ENCODE measurements at places on chromosomes 7 and 10.

DNA sequence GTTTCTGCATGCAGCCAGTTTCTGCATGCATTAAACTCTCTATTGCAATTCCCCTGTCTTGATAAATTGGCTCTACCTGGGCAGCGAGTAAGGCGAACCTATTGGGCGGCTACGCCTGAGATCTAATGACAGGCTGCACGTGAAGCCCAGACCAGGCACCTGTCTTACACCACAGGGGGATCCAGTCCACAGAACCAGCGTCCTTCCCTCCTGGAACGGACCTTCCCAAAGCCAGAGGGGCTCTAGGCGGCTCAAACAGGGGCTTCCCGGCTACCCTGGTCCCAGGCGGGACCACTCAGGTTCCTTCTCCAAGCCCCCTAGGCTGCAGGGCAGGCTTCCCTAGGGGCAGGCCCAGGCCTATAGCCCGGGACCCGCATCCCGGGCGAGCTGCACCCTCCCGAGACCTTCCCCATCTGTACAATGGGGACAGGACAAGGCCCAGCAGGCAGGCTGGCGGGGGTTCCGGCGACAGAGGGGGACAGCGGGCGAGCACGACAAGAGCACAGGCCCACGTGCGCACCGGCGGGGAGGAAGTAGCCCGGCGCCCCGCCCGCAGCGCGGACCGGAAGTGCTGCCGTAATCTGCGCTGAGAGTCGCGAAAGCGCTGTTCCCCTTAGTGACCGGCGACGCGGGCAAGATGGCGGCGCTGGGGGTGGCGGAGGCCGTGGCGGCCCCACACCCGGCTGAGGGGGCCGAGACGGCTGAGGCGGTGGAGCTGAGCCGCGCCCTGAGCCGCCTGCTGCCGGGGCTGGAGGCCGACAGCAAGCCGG lies at the start of gene DNAAF5:
DNAAF5 (plus strand) TSS at position 616 of the 770 bp plus-strand sequence; CDS start at position 638, 22 bp downstream.
- peak; percentile 73 for DNase-seq

- no peak for DNase-seq
These were observed 249.1 kb upstream of the YAE1 start for GRCh38 chr7:39317107-39317506.

GRCh38 chr7:138477581-138477980 lies 17.5 kb downstream of the TRIM24 start:
- no peak for DNase-seq

GRCh38 chr7:73831834-73832651 lies 1.2 kb downstream of the CLDN4 start:
- no peak for DNase-seq

- peak; percentile 29 for DNase-seq
These were observed at the start of gene GNG11 for GRCh38 chr7:93921607-93922566. Gene GNG11 (plus strand): TSS chr7:93921735. CDS start chr7:93922138, 403 bp downstream.

GRCh38 chr7:74306004-74306729 lies 17.0 kb downstream of the CLIP2 start:
- no peak for DNase-seq

DNA sequence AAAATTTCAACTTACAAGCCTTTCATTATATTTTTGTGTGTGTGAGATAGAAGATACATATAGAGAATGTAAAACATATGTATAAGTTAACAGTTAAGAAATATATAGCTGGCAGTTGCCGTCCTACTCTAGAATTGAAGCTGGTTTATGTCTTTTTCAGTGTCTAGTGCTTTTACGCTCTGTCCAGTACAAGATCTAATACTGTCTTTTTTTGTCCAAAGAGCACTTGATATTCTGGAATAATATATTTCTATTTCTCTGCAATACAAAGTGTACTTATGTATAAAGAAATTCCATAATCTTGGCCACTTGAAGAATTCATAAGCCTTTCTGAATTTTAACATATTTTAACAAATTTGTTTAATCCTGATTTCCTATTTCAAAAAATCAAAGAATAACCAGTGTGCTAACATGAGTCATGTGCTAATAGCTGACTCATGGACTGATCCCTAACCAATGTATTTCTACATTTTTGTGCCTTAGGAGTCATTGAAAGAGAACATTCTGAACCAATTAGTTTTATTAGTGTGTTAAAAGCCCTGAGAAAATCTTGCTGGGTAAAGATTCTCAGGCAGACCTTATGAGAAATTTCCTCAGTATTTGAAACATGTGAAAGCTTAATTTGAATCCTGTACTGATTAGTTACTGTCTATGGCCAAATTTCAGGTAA lies 73.2 kb upstream of the CCAR1 start:
- no peak for DNase-seq

DNA sequence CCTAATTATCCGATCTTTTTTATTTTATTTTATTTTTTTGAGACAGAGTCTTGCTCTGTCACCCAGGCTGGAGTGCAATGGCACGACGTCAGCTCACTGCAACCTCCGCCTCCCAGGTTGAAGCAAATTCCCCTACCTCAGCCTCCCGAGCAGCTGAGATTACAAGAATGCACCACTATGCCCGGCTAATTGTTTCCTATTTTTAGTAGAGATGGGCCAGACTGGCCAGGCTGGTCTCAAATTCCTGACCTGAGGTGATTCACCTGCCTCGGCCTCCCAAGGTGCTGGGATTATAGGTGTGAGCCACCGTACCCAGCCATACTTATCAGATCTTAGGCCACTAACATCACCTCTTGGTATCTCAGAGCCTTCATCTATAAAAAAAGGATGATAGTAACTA lies 4.9 kb downstream of the SLC25A13 start:
- DNase-seq: no peak

- DNase-seq: no peak
These were observed 99.1 kb downstream of the BMPR1A start for GRCh38 chr10:86855513-86855912.

DNA sequence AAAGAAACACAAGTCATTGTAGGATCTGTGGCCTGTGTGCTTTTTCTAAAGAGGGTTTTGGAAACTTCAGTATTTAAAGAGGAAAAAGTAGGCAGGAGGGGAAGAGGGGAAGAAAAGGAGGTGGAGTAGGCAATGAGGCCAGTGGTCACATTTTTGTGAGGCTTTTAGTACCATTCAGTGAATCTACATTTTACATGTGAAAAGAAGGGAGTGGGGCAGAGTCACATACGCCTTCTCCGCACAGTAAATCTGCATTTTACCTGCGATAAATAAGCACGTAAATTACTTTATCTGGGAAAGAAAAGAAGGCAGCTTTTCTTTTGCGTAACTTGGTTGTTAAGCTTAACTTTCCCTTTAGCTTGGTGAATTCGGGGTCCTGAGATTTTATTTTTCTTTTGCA lies 13.2 kb downstream of the CHST12 start:
- DNase-seq: no peak

GRCh38 chr7:23207021-23207420 lies 25.2 kb downstream of the NUP42 start:
- DNase-seq: no peak

DNA sequence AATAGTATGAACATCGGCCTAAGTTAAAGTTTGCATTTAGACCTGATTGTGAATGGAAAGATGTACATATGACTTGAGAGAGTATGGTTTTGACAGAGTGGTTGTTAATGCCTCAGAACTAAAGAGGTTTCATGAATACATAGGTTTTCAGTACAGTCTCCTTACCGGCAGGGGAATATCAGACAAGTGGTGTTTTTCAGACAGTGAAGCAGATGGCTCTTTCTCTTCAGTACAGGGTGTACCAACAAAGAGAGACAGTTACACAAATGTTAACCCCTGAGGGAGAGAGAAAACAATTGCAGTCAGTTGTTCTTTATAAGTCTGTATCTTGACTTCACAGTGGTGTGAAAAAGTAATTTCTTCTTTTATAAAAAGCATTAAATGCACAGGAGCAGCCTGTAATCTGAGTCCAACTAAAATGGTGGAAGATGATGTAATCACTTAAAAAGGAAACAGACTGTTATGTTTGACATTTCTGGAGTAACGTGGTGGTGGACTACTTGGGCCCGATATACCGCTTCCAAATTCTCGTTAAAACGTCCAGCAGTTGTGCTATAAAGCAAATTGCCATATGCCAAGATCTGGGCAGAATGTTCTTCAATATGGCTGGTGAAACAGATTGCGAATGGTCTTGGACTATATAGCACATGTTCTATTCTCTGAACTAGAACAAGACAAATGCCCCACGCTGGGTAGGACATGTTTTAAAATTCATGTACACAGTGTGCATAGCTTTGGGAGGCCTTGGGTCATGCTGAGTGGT lies 69.2 kb downstream of the SDK1 start:
- no peak for DNase-seq

GRCh38 chr7:77368974-77369373 lies 47.2 kb downstream of the GSAP start:
- no peak for DNase-seq

GRCh38 chr7:8982338-8982992 lies 549.1 kb downstream of the NXPH1 start:
- DNase-seq: no peak

DNA sequence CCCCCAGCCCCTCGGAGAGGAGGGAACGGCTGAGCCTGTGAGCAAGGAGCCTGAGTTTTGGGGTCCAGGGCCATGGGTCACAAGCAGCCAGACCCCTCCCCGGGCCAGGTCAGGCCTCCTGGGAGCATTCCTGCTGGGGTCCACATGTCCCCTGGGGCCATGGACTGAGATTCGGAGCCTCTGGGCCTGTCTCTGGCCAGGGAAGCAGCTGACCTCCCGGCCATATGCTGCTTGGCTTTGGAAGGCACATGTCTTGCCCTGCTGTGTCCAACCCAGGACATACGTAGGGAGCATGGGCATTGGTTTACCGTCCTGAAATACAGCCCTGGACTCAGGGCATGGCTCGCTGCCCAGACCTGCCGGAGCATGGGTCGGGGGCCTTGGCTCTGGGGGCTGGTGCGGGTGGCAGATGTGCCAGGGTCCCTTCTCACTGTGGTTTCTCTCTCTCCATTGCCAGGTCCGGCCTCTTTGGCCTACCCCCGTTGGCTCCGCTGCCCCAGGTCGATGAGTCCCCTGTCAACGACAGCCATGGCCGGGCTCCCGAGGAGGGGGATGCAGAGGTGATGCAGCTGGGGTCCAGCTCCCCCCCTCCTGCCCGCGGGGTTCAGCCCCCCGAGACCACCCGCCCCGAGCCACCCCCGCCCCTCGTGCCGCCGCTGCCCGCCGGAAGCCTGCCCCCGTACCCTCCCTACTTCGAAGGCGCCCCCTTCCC lies 7.3 kb downstream of the PWWP2B start:
- no peak for DNase-seq

GRCh38 chr10:102802920-102803534 lies 34.2 kb downstream of the CYP17A1 start:
- no peak for DNase-seq

DNA sequence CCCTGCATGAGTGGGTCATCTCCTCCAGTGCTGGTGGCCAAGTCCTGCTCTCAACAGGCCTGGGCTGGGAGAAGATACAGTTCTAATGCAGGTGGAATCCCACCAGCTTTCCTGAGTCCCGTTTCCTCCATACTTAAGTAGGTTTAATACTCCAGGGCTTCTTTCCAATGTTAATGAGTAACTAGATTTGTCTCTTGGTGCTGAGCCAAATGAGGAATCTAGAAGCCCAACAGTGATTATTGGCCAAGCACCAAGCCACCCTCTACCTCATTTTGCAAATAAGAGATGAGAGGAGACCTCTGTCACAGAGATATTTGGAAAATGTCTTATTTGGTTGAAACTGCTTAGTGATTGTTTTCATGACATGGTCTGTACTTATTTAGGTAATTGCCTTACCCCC lies 37.1 kb downstream of the STARD3NL start:
- DNase-seq: no peak

DNA sequence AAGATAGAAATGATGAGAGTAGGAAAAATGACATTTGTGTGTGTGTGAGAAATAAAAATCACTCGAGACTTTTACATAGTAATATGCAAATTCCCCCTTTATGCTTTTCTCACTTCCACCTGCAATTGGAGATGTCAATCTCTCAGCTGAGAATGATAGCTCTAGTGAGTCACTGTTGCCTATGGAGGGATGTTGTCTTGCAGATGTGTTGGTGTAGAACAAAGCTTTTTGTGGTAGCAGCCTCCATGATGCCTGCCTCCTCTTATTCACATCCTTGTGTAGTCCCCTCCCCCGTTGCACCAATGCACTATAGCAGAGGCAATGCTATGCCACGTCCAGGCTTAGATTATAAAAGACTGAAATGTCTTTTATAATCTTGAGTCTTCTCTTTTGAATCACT lies 33.8 kb downstream of the SPAG6 start:
- DNase-seq: no peak

- no peak for DNase-seq
These were observed 20.5 kb downstream of the ANKRD16 start for GRCh38 chr10:5869156-5869555.

DNA sequence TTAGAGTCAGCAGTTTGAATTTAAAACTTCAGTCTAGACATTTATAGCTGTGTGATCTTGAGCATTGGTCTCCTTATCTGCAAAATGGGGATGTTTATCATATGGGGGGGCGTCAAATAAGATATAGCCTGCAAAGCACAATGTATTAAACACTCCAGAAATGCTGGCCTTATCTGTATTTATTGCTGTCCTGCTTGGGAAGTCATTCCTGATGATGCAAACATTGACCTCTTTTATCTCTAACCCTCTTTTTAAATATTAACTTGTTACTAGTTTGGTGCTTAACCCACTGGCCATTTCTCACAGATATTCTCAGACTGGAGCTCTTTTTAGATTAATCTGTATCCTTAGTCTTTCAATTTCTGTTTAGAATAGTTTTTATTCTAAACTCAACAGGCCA lies 13.2 kb downstream of the MRPS33 start:
- no peak for DNase-seq

DNA sequence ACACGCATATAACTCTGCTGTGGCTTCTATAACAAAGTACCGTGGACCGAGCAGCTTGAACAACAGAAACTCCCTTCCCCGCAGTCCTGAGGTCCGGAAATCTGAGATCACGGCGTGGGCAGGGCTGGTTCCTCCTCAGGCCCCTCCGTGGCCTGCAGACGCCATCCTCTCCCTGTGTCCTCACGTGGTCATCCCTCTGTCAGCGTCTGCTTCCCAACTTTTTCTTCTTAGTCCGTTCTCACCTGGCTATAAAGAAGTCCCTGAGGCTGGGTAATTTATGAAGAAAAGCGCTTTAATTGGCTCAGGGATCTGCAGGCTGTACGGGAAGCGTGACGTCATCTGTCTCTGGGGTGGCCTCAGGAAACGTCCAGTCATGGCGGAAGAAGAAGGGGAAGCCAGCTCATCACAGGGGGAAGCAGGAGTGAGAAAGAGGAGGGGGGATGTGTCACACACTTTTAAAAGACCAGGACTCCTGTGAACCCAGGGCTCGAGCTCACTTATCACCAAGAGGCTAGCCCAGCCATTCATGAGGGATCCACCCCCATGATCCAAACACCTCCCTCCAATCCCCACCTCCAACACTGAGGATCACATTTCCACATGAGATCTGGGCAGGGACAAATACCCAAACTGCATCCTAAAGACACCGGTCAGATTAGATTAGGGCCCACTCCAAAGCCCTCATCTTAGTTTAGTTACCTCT lies 91.2 kb upstream of the INSIG1 start:
- DNase-seq: peak; percentile 11

- no peak for DNase-seq
These were observed 24.3 kb downstream of the CBLL1 start for GRCh38 chr7:107768263-107768662.

All from amygdala (tissue), 56 donors.